Forelimb muscle (tissue), 1 donor: ENCODE measurements at places on chromosomes 4 and X.

DNA sequence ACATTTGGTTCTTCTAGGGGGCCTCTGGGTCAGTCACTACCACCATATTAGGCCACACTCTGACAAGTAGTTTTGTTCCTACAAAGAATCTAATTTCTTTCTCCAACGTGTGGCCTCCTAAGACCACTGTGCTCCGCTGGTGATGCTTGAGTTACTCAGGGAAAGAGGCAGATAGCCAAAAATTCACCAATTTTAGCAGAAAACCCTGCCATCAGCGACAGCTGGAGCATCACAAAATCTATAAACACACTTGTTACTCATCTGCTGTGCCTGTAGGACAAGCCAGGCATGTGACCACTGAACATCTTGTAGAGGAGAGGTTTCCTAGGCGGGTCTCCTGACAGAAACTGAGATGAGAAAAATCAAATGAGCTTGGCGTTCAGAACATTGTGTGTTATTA is 105.4 kb downstream of the SYNPO2 start:
- DNase-seq, result no peak

DNA sequence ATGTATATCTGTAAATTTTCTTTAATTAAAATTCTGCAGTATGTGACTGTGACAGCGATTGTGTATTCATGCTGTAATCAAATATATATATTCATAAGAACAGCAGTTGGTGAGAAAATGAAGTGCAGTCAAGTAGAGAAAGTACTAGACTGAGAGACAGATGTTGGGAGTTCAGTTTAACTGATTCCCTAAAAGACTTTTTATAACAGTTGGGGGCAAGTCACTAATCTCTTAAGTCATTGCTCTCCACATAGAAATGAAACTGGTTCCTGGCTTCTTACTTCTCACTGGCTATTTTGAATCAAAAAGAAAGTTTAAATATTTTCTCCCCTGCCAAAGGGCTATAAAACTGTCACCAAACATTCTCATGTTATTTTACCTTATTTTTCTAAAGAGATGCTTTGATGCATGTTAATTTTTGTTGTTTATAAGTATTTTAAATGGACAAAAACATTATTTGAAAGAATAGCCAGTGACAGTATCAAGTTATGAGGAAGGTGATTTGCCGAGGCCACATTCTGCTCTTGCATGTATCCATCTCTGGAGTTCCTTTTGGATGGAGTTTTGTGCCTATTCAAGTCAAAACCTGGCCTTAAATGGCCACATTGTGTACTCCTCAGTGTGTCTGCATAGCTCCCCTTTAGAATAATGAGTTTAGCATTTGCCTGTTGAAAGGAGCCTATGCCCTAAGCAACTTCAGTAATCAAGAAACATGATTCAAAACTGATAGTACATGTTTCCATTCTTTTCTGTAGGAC is 30.8 kb downstream of the EXOC1 start:
- no peak for DNase-seq

GRCh38 chr4:173556398-173557131 is 26.5 kb upstream of the HAND2 start:
- no peak for DNase-seq

DNA sequence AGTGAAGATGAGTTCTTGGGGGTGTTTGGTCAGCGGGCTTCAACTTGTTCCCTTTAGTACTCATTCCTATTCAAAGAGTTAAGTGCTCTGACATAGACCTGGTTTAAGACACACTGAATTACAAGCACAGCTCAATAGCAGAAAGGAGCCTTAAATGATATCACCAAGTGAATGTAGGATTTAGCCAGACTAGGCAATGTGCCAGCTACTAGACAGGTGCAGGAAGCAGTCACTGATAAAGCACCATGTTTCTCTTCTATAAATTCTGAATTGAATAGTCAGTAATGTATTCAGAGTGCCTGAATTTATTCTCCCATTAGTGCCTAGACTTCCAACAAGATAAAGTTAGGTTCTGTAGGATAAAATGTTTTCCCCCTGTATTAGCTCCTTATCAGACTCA is 63.6 kb downstream of the ASB9 start:
- DNase-seq, result no peak

GRCh38 chr4:67721770-67722597 is 21.0 kb upstream of the UBA6 start:
- no peak for DNase-seq

- DNase-seq, result no peak
Observed at GRCh38 chr4:139483000-139483399, 29.1 kb downstream of the RAB33B start.

DNA sequence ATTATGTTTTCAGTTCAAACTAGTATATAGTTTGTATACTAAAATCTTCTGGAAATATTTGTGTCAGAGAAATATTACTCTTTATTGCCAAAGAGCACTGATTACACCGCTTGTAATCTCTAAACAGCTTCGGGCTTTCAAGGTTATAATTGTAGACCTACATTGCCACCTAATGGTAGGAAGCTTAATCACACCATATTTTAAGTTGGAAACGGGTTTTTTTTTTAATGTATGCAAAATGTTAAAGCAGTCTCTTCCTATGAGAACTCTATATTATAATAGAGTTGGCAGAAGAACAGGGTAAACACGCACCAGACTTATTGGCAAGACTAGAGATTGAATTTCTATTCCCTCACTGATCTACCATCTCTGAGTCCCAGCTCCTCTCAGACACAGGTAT is 19.5 kb upstream of the NFXL1 start:
- DNase-seq, result no peak

- no peak for DNase-seq
Observed at GRCh38 chrX:132532097-132532496, 43.3 kb upstream of the MBNL3 start.

GRCh38 chr4:10640561-10641201 is 43.9 kb downstream of the CLNK start:
- DNase-seq, result no peak

DNA sequence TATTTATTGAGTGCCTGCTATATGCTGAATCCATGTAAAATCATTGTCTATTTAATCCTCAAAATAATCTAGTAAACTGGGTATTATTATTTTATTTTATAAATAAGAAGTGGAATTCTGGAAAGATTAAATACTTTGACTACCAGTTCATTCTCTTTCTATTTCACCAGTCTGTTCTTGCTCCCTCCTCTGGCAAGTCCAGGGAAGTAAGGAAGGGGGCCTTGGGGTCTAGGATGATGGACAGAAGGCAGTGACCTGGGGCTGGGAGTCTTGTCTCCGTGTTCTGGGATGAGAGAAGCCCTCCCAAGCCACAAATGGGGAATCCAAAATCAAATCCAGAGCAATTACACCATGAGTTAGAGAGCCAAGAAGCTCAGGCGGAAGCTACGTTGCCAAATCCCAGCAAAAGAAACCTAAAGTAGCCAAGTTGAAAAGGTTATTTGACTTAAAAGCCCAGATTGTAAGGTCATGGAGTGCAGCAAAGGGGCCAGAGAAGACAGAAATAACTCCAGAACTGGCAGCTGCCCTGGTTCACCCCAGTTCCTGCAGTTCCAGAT is 28.3 kb upstream of the PARM1 start:
- no peak for DNase-seq

DNA sequence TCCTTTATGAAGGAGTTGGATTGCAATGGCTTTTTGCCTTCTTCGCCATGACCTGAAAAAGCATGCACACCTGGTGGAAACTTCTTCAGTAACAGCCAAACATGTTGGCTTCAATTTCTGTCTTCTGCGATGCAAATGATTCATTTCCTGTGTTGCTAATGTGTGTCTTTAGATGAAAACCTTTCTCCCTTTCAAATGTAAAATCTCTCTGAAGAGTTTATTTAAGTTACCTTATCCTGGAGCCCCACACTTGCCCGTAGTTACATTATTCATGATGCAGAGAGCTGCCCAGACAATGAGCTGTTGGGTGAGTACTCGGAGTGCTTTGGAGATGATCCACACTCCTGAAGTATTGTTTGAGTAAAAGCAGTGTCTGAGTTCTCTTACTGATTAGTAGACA is 1100.9 kb downstream of the RPA4 start:
- DNase-seq, result no peak

DNA sequence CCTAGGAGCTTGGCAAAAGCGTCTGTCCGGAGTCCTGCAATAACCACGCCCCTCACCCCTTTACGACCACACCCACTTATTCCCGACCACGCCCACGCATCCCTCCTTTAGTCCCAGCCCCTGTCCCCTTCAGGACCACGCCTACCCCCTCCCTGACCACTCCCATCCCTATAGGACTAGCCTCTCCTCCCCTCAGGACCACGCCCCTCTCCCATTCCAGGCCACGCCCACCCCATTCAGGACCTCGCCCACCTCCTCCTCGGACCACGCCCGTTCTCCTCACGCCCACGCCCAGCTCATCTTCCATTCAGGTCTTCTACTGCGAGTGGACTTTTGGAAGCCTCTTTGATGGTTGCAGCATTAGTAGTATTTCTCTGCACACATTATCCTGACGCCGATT is 131.2 kb upstream of the STX18 start:
- DNase-seq, result no peak

- DNase-seq, result no peak
Observed at GRCh38 chrX:71604141-71604540, 14.2 kb downstream of the CXCR3 start.

- DNase-seq, result peak; percentile 43
Observed at GRCh38 chrX:23434356-23434884, 99.8 kb downstream of the PTCHD1 start.

DNA sequence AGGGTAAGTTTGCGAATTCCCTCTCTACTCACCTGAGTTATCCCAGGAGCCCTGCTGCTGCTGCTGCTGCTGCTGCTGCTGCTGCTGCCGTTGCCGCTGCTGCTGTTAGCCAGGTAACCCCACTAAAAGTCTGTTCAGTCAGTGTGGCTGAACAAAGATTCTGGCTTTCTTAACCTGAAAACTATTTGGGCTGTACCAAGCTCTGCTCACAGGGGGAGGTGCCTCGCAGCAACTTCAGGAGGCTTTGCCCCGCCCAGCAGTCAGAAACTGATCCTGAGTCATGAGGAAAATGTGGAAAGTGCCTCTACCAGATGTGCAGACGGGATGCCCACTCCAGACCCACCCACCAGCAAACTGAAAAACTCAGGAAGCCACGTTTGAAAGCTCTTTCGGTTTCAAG is at the start of gene CAPN6:
Gene CAPN6, minus strand, starts transcription at position 145 of the 400 bp plus-strand sequence. CDS start 6,547 bp downstream, outside the sequence.
- peak; percentile 47 for DNase-seq

- DNase-seq, result no peak
Observed at GRCh38 chrX:94743478-94743877, 1069.5 kb downstream of the FAM133A start.

DNA sequence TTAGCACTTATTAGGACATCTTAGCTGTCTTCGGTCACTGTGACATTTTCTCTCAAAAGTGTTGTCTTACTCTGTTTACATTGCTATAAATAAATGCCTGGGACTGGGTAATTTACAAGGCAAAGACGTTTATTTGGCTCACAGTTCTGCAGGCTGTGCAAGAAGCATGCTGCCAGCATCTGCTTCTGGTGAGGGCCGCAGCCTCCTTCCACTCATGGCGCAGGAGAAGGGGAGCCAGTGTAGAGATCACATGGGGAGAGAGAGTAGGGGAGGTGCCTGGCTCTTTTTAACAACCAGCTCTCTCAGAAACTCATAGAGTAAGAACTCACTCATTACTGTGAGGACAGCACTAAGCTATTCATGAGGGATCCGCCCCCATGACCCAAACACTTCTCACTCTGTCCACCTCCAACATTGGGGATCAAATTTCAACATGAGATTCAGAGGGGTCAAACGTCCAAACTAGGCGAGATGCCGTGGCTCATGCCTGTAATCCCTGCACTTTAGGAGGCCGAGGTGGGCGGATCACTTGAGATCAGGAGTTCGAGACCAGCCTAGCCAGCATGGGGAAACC is 43.5 kb upstream of the HERC6 start:
- no peak for DNase-seq

DNA sequence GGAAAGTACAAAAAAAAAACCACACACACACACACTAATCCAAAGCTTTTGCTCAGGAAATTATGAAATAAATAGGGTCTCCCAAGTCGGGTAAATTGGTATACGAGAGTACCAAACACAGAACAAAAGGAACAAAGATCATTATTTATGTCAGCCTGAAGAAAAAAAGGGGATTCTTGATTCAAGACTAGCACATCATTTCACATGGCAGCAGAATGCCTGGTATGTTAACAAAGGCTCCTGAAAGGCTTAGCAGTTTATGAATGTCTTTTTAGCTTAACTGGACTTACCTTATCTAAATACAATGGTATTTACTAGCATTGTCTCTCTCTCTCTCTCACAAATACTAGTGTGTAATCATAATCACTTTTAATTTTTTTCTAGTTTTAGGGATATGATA is 11.3 kb downstream of the RAP2C start:
- DNase-seq, result no peak

DNA sequence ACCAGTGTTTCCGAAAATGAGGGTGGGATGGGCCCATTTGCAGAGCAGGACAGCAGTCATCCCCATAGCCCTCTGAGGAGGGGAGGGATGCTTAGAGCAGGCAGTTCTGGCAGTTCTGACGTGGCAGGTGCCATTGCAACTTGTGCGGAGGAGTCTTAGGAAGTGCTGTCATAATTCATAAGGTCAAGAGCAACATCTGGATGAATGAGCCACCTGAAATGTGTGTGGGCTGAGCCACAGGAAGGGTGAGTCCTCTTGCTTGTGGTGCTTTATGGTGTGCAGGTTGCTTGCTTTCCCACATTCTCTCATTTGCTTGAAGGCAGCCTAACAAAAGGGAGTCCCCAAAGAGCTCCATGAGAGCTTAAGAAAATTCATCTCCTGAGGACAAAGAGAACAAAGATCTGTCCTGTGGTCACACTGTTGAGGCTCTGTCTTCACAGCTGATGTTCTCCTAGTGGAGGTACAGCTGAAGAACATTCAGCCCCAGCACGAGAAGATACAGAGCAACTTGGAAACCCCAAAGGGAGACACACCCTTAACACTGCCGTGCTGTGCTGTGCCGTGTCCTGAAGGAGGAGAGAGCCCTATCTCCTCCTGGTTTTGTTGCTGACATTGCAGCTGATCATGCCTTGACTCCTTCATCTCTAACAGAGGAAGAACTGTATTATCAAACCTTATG is 60.3 kb downstream of the DLG3 start:
- DNase-seq, result no peak

GRCh38 chrX:48736878-48737212 is 24.7 kb upstream of the GLOD5 start:
- no peak for DNase-seq
